ENCODE measurements at places on chromosomes 5 and 9.

DNA sequence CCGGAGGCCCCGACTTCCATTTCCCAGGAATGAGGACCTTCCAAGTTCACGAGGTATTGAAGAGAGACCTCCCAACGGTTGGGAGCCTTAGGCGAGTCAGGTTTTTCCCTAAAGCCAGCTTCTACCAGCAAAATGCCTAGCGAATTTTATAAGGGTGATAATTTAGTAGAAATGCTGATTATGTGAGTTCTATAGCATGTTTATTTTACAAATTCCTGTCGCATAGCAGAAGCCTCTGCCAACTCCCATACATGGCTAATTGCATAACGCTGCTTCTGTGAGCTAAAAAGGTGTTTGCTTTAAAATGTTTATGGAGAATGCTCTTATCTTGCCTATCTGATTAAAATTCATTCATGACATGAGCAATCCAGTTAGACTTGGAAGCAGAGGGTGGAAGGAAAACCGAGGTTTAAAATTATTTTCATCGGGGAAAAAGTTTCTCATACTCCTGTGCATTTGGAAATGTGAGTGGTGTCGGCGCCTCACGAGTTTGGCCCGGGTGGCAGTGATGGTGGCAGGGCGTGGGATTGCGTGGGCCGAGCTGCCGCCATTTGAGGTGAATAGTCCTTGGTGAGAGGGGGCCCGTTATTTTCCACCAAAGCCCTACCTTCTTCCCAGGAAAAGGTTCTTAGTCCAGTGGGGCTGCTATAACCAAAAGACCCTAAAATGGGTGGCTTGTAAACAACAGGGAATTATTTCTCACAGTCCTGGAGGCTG is 104.4 kb upstream of the FCN2 start:
- peak; percentile 19 for DNase-seq

- DNase-seq: no peak
These were observed 624.4 kb downstream of the PSAT1 start for GRCh38 chr9:78921341-78921740.

DNA sequence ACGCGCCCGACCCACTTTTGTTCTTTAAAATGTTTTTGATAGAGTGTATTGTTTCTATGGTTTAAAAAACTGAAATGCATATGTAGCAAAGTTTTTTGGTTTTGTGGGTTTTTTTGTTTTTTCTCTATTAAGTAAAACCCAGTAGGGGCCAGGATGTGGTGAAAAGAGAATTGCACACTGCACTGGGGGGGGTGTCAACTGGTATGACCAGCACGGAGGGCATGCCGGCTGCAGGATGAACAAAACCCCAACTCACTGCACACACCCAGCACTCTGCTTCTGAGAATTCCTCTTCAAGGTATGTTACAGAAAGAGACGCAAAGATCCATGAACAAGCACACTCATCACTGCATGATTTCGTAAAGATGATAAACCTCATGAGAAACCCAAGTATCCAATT is 75.0 kb downstream of the STK10 start:
- no peak for DNase-seq

- DNase-seq: no peak
These were observed 286.8 kb upstream of the RPS23 start for GRCh38 chr5:82564963-82565362.

GRCh38 chr9:98790134-98790841 is 6.1 kb downstream of the ANKS6 start:
- no peak for DNase-seq

- no peak for DNase-seq
These were observed 2.8 kb downstream of the ARHGEF37 start for GRCh38 chr5:149584121-149584520.

DNA sequence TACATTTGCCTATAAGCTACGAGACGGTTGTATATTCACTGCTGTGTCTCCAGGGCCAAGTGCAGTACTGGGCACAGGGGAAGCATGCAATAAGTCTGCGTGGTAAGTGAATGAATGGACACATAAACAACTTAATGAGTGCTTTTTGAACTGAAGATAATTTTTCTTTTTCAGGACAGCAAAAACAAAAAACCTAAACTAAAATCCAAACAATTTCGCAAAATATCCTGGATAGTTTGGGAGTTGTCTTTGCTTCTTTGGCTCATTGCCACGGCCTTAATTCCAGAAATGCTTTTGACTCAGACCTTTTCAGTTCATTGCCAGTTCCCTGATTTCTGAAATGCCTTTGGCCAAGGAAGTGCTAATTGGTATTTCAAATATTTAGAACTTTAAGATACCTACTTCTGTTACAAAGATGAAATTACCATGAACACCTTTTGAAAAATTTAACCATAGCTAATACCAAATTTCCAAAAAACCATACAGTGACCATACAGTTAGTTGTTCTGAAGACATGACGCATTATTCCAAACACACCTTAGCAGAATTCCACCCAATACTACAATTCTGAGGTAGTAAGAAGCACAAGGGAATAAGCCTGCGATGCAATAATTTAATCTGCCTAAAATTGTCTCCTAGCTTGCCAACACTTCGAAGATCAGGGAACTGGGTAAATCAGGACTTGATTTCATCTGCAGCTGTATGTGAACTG is 42.8 kb downstream of the TEK start:
- DNase-seq: peak; percentile 14

DNA sequence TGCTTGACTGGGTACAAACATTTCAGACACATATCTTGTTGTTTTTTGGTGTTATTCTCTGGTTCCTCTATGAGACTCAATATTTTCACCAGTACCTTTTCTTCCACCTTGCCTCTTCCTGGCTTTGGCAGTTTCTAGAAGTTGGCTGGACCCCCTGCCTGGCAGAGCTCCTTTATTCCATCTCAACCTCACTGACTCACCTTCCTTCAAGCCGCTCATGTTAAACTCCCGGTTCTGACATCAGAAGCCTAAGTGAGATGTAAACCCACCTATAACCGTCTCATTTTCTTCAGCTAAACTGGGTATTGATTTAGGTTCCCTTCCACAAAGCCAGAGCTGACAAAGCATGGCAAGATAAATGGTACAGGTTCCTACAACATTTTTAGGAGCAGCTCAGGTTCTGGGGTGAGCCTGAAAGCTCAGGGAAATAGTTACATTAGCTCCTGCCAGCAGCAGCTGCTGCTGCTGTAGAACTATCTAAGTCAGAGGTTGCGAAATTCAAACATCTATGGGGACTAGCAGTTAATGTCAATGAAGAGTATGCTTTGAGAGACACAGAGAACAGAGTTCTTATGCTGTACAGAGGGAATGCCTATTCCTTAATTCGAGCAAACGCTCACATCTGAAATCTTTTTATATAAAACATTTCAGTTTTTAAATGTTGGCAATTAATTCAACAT is 197.1 kb upstream of the NR3C1 start:
- no peak for DNase-seq

- no peak for DNase-seq
These were observed 15.6 kb downstream of the RIOK2 start for GRCh38 chr5:97167435-97167834.

DNA sequence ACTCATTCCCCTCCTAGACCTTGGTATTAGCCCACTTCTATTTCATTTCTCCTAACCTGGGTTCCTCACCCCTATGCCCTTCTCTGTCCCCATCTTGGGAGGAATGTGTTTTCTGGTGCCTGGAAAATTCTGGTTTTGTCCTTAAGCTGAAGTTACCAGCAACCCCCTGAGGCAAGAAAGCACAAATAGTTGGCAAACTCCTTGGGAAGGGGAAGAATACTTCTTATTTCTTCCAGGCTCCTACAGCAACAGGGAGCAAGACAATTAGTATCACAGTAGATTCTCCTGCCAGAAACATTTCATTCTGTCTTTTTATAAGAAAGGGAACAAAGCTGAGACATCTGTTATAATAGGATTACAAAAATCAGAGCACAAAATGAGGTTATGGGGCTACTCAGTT is 142.5 kb downstream of the SNCAIP start:
- DNase-seq: no peak

DNA sequence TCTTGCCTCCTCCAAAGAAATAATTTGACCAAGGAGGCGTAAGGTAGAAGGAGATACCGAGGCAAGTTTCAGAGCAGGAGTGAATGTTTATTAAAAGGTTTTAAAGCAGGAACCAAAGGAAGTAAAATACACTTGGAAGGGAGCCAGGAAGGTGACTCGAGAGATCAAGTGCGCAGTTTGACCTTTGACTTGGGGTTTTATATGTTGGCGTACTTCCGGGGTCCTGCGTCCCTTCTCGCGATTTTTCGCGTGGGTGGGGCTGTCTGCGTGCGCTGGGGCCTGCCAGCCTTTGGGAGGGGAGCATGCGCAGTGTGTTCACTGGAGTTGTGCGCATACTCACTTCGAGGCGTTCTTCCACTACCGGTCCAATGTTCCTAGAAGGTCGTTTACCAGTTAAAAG is 166.0 kb upstream of the IRX2 start:
- DNase-seq: no peak

DNA sequence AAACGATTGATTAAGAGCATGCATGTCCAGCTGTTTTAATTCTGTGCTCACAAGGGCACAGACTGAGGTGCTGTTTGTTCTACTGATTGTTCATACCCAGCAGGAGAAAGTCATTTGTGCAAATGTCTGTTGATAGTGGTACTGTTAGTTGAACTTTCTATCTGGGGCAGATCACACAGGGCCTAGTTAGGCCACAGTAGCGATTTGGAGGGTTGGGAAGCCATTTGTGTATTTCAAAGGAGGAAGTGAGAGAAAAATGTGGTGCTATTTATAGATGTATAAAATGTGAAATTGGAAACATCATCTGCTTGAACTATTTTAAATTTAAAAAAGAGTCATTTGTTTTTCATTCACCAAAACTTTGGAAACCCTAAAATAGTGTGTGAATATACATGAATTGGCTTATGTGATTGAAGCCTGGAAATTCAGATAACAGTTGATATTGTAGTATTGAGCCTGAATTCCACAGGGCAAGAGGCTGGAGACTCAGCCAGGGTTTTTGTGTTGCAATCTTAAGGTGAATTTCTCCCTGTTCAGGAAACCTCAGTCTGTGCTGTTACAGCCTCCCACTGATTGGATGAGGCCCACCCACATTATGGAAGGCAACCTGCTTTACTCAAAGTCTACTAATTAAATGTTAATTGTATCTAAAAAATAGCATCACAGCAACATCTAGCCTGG is 162.0 kb upstream of the CDKN2B start:
- no peak for DNase-seq

DNA sequence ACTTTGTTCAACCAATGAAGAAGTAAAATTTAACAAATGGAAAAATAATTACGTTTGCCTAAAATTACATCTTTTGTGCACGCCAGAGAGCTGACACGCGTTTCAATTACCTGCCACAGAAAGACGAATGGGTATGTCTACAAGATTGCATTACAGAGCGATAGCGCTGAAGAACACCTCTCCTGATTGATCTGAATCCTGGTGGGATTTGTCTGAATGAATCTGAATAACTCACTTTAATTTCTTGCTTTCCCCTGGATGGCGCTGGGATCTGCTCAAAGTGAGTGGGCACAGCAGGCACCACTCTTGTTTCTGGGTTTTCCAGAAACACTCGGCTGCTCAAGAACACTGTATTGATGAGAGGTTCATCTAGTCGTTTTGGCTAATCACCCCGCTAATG is 148.8 kb upstream of the TBC1D2 start:
- no peak for DNase-seq

- DNase-seq: no peak
These were observed 380.0 kb downstream of the ACTL7B start for GRCh38 chr9:108475813-108476212.

DNA sequence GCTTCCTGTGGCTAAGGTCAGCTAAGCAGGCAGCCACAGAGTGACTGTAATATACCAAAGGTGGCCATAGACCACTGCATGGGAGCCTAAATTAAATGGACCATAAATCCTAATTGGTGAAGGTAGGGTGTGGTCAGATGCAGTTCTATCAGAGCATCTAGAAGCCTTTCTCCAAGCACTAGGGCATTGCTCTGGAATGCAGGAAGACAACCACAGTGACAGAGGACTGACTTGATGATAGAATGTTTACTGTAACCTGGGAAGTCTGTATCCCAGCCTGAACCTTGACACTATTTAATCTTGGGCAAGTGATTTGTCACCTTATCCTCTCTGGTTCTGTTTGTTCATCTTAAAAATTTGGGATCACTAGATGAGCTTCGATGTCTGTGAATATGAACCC is 2.3 kb downstream of the FBXO38 start:
- no peak for DNase-seq

- DNase-seq: no peak
These were observed 20.7 kb downstream of the TTC39B start for GRCh38 chr9:15286161-15286821.

- peak; percentile 43 for DNase-seq
These were observed 127.6 kb upstream of the CYLC2 start for GRCh38 chr9:102867488-102867887.

DNA sequence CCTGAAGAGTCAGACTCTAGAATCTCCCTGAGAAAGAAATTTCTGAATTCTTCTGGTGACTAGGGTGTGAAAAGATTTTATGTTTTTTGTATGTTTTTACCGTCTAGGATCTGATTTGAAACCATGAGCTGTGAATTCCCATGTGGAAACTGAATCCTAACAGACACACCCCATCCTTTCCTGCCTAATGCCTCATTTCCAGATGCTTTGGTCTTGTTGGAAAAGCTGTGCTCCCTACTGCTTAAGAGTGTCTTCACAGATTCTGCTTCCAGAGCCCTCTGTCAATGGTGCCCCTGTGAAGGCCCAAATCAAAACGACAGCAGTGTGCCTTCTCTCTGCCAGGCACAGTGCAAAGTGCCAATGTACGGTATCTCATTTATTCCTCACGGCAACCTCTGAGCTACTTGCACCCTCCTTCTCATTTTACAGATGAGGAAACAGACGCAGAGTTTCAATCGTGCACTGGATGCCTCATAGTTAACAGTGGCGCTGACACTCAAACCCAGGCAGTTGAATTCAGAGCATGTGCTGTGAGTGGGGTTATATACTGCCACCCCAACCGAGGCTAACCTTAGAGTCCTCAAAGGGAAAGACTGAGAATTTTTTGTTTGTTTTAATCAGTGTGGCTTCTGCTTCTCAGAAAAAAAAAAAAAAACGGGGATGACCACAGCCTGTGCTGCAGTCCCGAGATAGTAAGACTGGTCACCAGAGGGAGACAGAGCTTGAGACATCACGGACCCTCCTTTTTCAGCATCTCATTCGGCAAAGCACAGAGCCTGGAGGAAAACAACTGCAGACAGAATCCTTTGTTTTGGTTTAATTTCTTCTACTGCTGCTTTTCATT is 188.4 kb downstream of the SNCAIP start:
- peak; percentile 12 for DNase-seq

- DNase-seq: no peak
These were observed 147.9 kb upstream of the VLDLR start for GRCh38 chr9:2473681-2474080.

DNA sequence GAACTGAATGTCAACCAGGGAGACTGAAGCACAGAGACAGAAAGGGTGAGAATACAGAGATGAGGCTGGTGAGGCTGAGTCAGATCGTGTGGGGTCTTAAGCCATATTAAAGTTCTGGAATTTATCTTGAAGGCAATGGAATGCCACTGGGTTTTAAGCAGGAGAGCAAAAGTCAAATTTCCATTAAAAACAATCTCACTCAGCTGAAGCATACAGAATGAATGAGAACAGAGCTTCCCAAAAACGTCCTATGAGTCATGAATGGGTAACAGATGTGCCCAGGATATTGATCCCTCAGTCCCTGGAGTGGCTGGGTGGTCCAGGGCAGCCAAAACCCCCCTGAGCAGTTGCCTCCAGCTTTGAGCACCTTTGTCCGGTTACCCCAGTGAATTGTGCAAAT is 44.9 kb downstream of the PFDN1 start:
- DNase-seq: no peak
